Fibroblast of pulmonary artery (primary cell): ENCODE measurements at places on chromosomes 12 and 14.

GRCh38 chr12:77204083-77204482 is 138.7 kb upstream of the E2F7 start:
- DNase-seq, result peak; percentile 31

- no peak for DNase-seq
Observed at GRCh38 chr12:8712572-8712971, 14.8 kb downstream of the RIMKLB start.

GRCh38 chr12:89504560-89505346 is 19.8 kb downstream of the GALNT4 start:
- peak; percentile 50 for DNase-seq

GRCh38 chr12:130280231-130280630 is 57.5 kb upstream of the PIWIL1 start:
- no peak for DNase-seq

- peak; percentile 79 for DNase-seq
Observed at GRCh38 chr12:55996201-55996714, 818 bp upstream of the SUOX start.

- DNase-seq, result no peak
Observed at GRCh38 chr14:22579881-22580280, 9.1 kb downstream of the DAD1 start.

DNA sequence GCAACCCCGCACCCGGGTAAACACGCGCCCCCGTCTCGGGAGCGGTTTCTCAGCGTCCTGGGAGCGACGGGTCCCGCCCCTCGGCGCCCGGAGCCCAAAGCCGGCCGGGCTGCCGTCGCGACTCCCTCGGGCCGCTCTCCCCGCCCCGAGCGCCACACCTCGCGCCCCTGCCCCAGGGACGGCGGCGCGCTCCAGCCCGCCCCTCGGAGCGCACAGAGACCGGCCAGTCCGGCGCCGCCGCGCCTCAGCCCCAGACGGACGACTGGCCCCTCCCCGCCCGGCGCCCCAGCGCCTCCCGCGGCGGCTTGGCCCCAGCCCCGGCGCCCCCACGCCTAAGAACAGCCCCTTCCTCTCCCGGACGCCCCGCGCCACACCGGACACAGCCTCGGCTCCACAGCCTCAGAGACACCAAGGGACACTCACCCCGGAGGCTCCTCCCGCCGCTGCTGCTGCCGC is 411 bp downstream of the BTBD7 start:
- DNase-seq, result peak; percentile 56

GRCh38 chr12:94813314-94813713 is 163.0 kb upstream of the TMCC3 start:
- DNase-seq, result no peak

- DNase-seq, result no peak
Observed at GRCh38 chr12:119447126-119447525, 112.6 kb downstream of the CCDC60 start.

GRCh38 chr12:44457465-44457864 is 418.6 kb downstream of the NELL2 start:
- no peak for DNase-seq

GRCh38 chr12:47944685-47945340 is 18.6 kb upstream of the TMEM106C start:
- no peak for DNase-seq

DNA sequence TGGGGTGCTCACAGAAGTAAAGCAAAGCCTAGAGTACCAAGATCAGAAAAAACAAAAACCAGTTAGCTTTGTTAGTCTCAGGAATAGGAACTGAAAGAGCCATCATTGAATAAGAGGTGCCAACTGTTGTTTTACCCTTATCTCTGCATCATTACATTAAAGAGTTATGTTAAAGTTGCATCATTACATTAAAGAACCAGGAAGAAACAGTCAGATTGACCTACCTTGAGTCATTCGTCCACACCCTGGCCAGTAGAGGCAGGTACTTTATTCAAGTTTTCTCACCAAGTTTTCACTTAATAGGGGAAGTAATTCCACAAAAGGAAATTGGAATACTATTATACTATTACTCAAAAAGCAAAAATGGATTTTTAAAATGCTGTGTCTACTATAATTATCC is 121.7 kb upstream of the CNOT2 start:
- no peak for DNase-seq

DNA sequence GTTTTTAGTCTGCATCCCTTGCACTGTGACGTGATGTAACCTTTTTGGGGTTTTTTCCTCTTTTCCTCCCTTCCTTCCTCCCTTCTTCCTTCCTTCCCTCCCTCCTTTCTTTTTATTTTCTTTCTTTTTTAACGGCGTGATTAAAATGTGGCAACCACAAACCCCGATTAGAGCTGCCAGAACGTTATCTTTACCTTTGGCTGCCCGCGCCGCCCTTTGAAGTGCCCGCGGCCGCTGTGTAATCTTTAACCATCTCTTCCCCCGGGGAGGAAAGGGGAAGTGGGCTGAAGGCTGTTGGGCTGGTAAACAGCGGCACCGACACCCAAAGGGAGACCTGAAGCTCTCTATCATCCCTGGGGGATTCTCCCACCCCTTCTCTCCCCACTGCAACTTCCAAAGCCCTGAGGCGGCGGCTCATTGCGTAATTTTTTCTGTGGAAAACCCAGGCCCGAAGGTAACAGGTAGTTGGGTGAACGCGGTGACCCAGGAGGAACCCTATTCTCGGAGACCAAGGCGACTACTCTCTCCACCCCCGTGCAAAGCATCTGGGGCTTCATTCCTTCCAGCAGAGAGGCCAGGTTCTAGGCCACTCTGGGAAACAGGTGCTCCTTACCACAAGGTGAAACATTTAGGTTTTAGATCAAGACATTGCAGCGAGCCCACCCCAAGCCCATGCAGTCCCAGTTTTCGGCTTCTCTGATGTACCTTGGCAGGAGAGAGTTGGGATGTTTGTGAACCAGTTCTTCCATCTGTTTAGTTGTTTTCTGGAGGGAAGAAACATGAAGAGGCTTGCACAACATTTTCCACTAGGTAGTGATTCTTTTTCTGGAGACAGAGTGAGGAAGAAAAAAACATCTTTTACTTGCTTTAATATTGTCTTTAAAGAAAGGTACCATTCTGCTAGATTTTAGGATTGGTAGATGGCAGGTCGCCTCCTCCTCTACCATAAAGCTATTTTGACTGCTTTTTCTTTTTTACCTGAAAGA is 1.5 kb downstream of the LGR5 start:
- no peak for DNase-seq

DNA sequence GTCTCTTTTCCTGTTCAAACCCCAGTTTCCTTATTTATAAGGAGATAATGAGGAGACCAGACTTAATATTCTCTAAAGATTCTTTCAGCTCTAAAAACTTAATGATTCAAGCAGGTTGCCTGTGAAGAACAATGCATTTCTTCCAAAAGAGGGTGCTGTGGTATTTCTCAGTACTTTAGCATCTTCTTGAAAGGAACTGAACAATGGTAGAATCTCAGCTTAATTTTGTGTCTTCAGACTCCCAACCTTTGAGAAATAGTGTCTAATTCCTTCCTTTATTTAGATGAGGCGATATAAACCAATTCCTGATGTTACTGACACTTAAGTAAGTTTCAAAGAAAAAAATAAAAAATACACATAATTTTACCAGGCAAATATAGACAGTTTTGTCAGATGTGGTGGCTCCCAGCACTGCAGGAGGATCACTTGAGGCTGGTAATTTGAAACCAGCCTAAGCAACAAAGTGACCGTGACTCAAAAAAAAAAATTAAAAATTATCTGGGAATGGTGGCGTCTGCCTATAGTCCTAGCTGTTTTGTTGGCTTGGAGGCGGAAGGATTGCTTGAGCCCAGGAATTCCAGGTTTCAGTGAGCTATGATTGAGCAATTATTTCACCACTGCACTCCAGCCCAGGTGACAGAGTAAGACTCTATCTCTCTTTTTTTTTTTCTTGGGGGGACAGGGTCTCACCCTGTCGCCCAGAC is 76.9 kb upstream of the PSMA6 start:
- DNase-seq, result peak; percentile 84

DNA sequence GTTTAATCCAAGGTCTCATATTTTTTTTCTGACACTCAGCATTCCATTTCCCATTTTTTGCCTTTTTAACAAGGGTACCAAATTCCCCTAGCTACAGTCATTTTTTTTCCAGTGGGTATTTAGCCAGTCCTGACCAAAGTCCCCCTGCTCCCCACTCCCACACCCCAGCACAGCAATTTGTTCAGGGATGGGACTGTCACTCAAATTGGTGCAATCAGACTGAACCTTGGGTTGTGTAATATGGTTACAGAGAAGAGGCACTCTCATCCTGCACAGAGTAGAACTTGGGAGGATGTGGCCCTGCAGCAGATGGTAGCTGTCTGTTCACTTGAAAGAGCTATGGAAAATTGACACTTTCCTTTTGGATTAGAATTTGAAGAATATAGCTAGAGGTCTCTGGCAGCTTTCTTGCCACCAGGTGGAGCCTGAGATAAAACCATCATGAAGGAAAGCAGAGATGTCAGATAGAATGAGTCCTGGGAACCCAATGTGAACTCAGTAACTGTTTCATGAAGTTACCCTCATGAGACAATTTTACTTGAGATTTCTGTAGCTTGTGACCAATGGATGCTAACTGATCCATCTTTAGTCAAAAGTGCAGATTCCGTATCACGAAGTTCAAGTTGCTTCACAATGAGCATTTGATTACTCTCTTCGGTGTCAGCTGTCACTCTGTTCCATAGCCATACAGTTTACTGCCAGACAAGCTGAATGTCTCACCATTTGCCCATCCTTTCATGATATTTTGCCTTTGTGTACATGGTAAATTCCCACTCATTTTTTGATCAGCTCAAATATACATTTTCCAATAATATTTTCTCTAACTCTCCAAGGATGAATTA is 394.0 kb upstream of the SYT1 start:
- DNase-seq, result peak; percentile 66

GRCh38 chr12:52278575-52279421 is 4.4 kb downstream of the KRT86 start:
- DNase-seq, result peak; percentile 79

DNA sequence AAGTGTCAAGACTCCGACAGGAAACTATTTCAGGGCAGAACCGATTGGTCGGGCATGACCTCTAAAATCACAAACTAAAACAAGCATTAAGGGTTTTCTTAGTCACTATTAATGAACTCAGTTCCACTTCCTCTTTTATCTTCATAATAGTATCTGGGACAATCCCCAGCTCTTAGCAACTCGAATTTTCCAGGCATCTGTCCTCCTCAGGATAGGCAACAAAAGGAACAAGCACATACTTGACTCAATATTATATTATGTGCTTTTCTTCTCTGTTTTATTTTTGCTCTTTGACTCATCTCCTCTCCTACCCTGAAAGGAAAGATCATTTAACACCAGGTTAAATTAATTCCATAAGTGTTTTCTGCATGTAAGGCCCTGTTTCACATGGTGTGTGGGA is 638.3 kb upstream of the TBX3 start:
- peak; percentile 34 for DNase-seq

DNA sequence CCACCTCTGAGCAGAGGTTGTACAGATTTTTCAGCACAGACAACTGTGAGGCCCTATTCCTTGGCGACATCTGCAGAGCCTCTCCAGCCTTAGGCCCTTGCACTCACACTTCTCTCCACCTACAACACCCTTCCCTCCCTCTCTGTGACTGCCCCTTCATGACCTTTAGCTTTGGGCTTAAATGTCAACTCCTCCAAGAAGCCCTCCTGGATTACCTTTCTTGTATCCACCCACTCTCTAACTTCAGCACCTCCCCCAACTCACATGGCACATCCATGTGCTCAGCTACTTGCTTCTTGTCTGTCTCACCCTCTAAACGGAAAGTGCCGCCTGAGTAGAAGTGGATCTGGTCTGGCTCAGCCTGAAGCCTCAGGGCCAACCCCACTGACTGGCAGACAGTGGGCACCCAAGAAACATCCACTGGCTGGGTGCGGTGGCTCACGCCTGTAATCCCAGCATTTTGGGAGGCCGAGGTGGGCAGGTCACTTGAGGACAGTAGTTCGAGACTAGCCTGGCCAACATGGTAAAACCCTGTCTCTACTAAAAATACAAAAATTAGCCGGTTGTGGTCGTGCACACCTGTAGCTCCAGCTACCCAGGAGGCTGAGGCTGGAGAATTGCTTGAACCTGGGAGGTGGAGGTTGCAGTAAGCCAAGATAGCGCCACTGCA is 22.1 kb downstream of the TRPV4 start:
- DNase-seq, result no peak

DNA sequence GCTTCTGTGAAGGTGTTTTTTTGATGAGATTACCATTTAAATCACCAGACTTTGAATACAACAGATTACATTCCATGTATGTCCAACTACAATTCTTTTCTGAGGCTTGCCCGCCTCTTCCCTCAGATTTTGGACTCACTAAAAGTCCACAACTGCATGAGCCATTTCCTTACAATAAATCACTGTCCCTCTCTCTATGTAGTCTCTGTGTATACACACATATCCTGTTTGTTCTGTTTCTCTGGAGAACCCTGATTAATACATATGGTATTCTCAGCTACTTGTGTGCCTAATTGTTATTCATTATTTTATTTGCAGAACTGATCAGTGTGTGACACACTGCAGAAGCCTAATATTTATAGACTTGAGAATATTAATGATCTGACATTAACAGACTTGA is 2.4 kb upstream of the MIPOL1 start:
- peak; percentile 35 for DNase-seq

- no peak for DNase-seq
Observed at GRCh38 chr14:22557846-22558220, 31.2 kb downstream of the DAD1 start.

- DNase-seq, result no peak
Observed at GRCh38 chr14:105850853-105851581, 324.6 kb downstream of the TMEM121 start.

GRCh38 chr12:57795354-57795753 is 12.8 kb downstream of the TSFM start:
- DNase-seq, result no peak

- DNase-seq, result no peak
Observed at GRCh38 chr12:16324772-16325171, 22.7 kb upstream of the MGST1 start.

DNA sequence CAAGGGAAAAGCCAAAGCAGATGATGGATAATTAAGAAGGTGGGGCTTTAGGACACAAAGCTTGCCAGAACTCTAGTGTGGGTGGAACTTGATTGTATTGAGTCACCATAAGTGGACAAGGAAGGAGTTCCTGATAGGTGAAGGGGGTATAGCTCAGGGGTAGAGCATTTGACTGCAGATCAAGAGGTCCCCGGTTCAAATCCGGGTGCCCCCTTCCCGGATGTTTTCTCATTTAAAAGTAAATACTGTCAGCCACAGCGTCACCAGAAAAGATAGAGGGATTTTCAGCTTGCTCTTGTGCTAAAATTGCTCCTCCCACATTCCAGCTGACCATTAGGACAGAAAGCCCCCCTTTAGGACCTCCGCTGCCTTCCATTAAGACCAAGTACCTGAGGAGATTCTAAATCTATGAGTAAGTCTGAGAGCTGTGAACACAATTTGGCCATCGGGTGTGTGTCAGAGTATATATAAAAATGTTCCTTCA is 36.6 kb downstream of the DCAF4 start:
- DNase-seq, result peak; percentile 69

GRCh38 chr12:132444957-132445883 is 44.7 kb upstream of the FBRSL1 start:
- DNase-seq, result no peak

DNA sequence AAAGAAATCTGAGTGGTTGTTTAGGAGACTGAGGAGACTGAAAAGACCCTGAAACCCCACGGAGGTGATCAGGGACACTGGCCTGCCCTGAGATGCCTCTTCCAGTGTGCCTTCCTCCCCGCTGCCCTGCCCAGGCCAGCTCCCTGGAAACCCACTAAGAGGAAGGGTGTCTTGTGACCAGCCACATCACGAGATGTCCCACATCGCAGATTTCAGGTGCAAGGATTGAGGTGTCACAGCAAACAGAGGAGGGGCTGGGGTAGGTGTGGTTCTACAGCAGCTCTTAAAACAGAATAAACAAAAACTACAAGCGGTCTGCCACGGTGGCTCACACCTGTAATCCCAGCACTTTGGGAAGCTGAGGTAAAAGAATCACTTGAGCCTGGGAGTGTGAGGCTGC is 184.3 kb upstream of the C14orf180 start:
- DNase-seq, result no peak
